ENCODE measurements at places on chromosomes 7 and 10.

DNA sequence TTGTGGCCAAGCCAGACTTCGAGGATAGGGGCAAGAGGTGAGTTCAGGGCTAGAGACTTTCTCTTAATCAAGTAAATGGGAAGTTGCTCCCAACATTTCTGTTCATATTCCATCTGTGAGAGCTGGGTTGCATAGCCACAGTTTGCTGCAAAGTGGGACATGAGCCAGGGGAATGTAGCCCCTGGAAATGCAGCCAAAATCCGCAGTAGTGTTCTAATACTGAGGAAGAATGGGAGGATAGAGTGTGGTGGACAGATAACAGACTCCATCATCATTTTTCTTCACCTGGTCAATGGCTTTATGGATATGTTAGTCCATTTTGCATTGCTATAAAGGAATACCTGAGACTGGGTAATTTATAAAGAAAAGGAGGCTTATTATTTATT, 177.7 kb downstream of the SKIDA1 start:
- no peak for DNase-seq

DNA sequence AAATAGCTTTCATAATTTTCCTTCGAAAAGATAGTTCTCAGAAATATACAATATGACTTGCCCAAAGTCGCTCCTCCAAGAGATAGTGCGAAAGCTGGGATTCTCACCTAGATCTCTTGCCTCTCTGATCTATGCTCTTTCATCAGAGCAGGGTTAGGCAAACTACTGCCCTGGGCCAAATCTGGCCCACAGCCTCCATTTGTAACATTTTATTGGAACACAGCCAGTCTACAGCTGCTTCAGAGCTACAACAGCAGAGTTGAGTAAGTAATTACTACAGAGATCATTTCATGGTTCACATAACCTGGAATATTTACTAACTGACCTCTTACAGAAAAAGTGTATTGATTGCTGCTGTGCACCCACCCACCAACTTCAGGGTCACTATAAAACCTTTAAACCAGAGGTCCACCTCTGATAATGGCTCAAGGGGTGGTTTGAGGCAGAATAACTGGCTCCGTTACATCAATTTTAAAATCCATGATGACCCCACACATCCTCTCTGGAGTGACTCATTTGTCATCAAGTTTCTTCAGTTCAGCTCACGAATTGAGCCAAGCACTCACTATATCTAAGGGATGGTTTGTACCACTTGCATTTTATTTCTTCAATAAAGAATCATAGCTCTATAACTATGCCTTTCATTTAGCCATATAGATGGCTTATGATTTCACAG, 1019.0 kb downstream of the XPNPEP1 start:
- no peak for DNase-seq

- no peak for DNase-seq
Observed at GRCh38 chr7:93943816-93944540, 22.4 kb downstream of the GNG11 start.

DNA sequence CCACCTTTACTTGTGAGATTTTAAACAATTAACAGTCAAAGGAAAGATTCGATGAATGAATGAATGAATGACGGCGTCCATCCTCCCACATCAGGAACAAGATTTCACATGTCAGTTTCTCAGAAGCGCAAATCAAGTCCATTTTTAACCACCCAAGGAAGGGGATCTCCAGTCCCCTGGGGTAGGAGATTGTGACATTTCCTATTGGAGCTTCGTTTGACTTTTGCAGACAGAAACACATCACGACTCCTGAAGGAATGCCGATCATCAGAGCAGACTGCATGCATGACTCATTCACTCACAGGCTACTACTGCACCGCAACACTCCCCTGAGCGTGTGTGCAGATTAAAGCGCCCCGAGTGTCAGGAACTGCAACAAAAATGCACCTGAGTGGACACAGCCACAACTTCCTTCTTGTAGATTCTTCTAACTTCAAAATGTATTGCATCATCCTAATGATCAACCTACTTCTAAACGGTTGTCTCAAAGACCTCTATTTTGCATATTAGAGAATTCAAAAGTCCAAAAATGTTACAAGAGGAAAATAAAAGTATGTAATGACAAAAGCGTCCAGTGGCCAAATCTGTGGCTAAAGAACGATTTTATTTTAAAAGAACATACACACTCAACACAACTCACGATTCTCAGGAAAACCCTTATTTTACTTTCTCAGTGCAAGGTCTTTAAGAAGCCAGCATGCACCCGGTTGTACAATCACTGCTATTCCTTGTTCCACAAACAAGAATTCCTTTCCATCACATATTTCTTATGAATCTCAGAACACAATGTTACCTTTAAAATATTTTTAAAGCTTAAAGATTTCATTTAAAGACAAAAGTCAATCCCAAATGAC, 172.6 kb downstream of the FAM107B start:
- DNase-seq, result no peak

GRCh38 chr10:105592468-105592867, 951.4 kb downstream of the SORCS3 start:
- no peak for DNase-seq

DNA sequence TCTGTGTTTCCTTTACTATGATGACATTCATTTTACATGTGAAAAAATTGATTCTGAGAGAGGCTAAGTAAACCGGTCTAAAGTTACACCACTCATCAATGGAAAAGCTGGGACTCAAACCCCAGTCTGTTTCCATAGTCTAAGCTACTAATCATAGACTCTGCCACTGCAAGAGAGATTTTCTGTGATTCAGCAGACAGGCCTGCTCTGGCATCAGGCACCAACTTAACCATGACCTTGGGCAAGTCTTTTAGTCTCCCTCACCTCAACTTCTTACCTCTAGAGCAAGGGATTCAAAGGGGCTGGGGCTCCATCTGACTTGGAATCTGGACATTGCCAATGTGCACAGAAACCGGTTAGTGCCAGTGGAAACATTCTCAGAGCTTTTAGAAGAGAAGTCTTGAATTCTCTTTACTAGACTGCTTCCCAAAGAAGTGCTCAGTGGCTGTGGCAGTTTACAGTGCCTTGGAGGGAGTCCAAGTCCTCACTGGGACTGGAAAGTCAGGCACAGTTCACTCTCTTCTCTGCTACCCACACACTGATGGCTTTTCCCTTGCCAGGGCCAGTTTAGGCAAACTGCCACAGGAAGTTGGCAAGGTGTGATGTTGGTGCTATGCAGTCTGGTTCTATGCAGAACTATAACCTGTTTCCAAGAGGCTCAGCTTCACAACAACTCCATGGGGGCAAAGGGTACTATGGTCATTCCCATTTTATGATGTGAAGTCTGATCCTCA, 4.5 kb upstream of the BLNK start:
- no peak for DNase-seq

- DNase-seq, result no peak
Observed at GRCh38 chr10:129968853-129969183, 4.7 kb upstream of the EBF3 start.

DNA sequence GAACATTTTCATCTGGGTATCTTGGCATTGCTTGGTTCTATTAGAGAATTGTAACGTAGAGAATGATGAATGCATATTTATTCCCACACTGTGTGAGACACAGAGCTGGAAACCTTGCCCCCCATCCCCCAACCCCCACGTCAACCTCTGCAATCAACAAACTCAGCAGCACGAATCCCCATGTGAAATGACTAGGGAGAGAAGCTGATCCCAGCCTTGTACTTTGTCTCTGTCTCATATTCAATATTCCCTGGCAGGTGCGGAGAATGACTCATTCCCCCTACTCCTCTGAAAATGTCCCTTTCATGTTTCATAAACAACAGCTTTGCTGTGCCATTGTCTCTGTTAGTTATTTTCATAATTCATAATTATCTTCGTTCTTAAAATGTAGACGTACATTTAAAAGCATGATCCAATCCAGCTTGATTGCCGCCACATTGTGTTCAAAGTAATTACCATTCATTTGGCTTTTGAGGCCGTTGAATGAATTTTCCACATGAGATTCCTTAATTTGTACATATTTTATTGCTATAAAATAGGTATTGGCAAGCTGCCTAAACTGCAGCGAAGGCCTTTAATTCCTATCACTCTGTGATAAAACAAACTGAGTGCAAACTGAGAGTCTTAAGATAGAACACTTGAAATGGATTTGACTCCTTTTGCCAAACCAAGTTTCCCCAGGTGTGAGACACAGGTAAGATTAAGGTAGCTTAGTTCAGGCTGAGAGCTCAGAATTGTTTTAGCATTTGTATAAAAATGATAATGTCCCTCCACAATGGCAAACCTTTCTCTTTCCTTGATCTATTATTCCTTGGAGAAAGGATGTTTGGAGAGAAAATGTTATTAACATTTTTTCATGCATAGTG, 920.2 kb downstream of the TYW1 start:
- no peak for DNase-seq

GRCh38 chr7:23207884-23208283, 26.0 kb downstream of the NUP42 start:
- no peak for DNase-seq

DNA sequence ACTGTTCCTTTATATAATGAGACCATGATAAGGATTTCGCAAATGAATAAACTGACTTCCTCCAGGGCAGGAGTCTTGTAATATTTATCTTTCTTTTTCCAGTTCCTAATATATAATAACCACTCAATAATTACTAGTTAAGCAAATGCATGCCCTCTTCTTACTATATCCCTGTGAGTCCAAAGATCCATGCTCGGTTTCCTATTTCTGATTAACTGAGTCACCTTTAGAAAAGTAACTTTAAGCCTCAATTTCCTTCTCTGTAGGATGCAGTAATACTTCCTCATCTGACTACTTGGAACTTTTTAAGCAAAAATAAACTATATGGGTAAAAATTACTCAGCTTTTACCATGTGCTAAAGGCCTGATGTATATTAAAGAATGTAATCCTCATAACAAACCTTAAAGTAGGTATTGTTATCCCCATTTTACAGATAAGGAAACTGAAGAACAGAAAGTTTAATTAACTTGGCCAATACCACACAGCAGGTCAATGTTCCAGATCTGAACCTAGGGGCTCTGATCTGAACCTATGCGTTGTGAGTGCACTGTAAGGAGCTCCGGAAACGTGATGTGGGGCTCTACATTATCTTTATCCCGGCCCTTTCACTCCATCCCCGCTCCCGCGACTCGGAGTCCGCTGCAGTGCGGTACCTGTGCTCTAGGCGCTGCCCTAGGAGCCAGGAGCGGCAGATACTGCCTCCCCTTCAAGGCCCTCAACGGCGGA, 458 bp downstream of the COX15 start:
- DNase-seq, result no peak

GRCh38 chr7:1919539-1920265, 249.6 kb downstream of the ELFN1 start:
- DNase-seq, result no peak

DNA sequence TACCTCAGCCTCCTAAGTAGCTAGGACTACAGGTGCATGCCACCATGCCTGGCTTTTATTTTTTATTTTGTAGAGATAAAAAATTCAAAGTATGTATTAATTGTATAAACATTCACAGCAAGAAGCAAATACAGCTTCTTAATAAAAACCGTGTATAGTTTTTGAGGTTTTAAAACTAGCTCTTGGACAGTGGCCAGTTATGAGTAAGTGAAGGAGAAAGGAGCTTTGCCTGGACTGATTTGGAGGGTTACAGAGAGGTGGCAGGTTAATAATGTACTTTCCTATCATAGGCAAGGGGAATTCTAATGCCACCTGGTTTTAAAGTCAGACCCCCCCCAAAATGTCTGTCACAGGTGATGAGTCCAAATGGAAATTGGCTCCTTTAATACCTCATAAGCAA, 43.4 kb downstream of the ZNRF2 start:
- DNase-seq, result no peak

DNA sequence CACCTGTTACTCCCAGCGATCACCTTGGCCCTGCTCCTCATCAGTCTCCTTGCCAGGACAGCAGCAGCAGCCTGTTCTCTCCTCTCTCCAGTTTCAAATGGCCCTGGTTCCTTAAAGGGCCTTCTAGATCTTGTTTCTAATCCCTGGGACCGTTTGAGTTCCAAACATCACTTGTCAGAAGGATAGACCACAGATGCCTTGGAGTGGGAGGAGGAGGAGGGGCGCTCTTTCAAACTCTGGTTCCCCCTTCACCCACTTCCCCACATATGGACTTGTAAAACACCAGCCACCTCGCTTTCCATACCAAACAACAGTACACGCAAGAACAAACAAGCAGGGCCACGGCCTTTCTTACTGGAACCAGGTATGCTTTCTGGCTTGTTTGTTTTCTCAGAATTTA, 104.8 kb downstream of the PLXNA4 start:
- DNase-seq, result no peak

GRCh38 chr10:86968271-86968993, at the start of gene ADIRF:
ADIRF (plus strand) TSS chr10:86968482; CDS start chr10:86968545, 63 bp downstream.
- DNase-seq, result no peak

GRCh38 chr7:110187877-110188554, 902.9 kb upstream of the LRRN3 start:
- DNase-seq, result no peak

GRCh38 chr10:12849319-12850181, 152.0 kb downstream of the CCDC3 start:
- no peak for DNase-seq

DNA sequence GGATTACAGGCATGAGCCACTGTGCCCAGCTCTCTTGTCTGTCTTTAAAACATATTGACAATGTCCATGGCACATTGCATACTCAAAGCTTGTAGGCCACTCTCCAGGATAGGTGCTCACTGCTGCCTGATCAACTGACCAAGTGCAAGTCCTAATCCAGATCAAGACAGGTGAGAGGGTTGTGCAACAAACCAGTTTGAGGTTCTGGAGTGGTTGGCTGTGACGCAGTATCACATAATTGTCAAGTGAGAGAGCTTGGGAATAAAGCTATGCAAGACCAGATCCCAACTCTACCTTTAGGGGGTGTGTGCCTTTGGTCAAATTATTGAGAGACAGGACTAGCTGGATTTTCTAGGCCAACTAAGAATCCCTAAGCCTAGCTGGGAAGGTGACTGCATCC, 43.0 kb upstream of the OPN4 start:
- DNase-seq, result no peak

- no peak for DNase-seq
Observed at GRCh38 chr7:40772096-40772495, 637.3 kb downstream of the SUGCT start.

DNA sequence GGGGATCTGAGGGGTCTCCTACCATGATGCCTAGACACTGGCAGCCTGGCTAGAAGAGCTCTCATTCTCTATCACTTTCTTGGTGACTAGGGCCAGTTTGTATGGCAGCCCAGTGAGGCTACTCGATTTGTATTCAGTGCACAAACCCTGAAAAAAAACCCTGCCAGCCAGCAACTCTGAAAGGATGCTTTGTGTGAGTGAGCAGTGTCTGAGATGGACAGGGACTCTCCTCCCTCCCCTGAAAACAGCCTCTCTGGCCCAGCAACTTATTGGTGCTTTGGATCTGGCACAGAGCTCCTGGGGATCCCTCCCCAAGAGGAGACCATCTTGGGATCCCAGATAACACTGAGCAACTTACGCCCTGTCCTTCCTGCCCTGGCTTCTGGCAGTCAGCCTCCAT, 10.8 kb upstream of the LRRC4 start:
- DNase-seq, result no peak

GRCh38 chr7:108120933-108121332, 9.2 kb downstream of the LAMB4 start:
- DNase-seq, result no peak

GRCh38 chr10:8811201-8811600, 756.7 kb downstream of the GATA3 start:
- no peak for DNase-seq

Data from activated T-cell treated with anti-CD3 and anti-CD28 coated beads for 4 hours (primary cell).